Activated CD4-positive, alpha-beta T cell treated with anti-CD3 and anti-CD28 coated beads for 48 hours (primary cell): ENCODE measurements at places on chromosomes 16 and 17.

DNA sequence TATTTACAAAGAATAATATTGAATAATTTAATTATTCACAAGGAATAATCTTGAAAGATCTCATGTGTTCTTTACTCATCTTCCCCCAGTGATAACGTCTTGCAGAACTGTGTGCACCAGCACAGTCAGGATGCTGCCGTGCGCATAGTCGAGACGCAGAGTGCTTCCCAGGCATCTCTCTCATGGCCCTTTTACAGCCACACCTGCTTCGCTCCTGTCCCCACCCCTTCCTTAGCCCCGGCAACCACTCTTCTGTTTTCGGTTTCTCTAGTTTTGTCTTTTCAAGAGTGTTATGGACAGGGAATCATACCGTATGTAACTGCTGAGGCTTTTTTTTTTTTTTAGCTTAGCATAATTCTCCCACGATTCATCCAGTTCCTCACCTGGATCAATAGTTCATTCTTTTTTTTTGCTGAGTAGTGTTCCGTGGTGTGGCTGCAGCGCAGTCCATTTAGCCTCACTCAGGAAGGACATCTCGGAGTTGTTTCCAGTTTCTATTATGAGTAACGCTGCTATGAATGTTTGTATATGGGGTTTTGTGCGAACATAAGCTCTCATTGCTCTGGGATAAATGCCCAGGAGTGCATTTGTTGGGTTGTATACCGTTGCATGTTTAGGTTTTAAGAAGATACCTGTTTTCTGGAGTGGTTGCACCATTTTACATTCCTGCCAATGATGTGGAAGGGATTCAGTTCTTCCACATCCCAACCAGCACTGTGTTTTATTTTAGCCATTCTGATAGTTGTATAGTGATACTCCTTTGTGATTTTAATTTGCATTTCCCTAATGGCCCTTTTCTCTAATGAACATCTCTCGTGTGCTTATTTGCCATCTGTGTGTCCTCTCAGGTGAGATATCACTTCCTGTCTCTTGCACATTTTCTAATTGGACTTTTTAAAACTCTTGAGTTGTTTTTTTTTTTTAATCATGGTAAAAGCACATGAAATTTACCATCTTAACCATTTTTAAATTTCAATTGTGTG, 47.6 kb downstream of the SEC14L1 start:
- no peak for DNase-seq

DNA sequence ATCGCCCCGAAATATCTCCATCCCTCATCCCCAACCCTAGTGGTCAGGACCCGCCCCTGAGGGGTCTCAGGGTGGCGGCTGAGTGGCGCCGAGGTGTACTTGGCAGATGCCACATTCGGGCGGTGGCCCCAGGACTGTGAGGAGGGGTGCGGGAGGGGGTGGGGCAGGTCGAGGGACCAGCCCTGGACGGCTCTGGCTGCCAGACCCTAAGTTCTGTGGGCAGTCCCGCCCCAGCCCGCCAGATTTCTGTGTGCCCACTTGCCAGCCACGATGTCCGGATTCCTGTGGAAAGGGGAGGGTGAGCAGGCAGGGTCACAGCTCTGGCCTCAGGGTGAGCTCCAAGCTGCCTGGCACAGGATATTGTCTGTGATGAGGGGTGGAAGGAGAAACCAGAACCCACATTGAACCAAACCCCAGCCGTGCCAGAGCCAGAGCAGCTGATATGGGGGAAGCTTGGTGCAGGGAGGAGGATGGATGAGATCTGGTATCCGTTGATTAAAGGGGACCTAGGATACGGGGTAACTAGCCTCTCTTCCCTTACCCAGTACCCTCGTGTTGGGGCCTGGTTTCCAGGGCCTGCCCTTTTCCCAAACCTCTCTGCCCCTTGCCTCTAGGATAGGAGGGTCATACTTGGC, 1.1 kb upstream of the CHAD start:
- DNase-seq: no peak

DNA sequence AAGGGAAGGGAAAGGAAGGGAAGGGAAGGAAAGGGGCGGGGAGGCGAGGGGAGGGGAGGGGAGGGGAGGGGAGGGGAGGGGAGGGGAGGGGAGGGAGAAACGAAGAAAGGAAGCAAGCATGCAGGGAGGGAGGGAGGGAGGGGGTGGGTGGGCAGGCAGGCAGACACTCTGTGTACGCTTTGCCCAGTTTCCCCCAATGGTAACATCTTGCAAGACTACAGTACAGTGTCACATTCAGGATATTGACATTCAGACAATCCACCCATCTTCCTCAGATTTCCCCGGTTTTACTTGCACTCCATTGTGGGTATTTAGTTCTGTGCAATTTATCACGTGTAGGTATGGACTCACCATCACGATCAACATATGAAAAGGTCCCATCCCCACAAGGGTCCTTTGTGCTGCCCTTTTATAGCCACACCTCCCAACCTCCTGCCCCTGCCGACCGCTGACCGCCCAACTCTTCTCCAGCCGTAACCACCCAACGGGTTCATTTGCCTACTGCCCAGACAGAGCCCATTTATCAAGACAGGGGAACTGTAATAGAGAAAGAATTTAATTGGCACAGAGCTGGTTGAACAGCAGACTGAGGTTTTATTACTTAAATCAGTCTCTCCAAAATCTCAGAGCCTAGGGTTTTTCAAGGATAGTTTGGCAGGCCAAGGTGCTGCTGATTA, 91.4 kb upstream of the FA2H start:
- DNase-seq: no peak

DNA sequence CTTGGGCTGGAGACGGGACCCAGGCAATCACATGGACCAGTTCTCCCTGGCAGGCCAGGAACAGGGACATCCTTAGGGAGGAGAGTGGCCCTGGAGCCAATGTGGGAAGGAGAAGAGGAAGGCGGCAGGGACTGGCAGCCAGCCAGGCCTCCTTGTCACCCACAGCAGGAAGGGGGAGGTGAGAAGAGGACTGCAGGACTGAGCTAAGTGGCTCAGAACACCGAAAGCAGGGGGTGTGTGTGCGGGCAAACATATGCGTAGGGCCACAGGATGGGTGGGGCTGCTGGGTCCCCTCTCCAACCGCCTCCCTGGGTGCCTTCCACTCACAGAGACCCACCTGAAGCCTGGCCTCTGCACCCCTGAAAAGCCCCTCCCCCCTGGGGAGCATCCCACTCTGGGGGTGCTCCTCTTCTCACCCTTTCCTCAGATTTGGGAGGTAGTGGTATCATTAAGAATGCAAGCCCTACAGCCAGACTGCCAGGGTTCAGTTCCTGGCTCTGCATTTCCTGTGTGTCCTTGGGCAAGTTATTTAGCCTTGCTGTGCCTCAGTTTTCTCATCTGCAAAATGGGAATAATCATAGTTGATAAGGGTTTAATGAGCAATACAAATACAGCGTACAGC, 8.1 kb downstream of the PNMT start:
- peak; percentile 42 for DNase-seq

DNA sequence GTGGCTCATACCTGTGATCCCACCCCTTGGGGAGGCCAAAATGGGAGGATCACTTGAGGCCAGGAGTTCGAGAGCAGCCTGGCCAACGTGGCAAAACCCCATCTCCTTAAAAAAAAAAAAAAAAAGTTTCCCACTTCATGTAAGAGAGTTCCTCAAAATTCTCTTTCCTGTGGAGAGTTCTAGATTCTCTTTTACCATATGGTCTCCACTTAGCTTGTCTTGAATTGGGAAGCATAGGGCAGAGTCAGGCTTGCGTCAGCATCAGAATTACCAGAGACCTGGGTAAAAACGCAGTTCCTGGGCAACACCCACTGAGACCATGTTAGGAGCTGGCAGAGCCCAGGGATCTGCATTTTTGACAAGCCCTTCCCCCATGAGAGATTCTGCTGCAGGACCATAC, 158.4 kb downstream of the CCDC182 start:
- no peak for DNase-seq

DNA sequence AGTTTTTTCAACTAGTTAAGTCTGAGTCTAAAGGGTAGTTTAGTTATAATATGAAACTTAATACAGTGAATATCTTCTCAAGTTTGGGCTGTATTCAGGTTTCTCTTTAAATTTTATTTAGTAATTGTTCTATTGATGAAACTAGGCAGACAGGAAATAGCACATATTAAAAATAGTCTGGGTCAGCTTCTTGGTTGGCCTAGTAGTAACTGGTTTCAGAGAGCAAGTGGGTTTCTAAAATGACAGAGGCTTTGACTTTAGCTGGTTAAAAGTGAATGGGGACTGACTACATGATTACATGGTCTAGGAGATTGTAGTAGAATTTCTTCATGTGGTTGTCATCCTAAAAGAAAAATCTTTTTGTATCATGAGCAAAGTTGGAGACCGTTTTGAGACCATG, 46.8 kb downstream of the OMG start:
- DNase-seq: no peak

DNA sequence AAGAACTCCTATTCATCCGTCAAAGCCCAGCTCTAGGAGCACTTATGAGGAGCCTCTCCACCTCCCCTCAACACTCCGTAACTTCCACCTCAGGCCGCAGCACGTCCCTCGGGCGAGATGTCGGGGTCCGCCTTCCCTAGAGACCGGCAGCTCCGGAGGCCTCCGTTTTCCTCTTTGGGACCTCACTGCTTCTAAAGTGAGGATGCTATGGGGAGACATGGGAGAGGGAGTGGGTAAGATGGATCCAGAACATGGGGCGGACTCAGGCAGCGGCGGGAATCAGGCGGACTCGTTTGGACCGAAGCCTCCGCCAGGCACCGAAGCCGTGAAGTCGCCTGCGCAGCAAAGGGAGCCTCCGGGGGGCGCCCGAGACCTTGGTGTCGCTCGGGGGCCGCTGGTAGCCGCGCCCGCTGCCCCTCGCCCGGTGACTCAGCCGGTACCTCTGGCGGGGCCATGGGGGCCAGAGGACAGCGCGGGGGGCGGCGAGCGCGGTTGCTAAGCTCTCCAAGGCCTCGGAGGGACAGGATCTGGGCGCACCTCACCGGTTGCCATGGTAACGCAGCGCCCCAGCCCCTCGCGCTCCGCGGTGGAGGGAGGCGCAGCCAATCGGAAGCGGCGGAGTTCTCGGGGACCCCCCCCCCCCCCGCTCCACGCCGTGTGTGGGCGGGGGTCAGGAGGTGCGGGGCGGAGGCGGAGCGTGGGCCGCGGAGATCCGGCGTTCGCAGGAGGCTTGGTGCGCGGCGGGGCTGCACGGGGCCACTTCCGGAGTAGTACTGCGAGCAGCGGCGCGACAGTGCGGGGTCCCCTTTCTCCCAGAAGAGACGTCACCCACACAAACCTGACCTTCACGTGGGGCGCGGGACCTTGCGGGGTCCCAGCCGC, 1.3 kb upstream of the HIC1 start:
- DNase-seq: peak; percentile 86

- DNase-seq: no peak
Observed at GRCh38 chr17:19874256-19874655, 6.5 kb upstream of the ULK2 start.

DNA sequence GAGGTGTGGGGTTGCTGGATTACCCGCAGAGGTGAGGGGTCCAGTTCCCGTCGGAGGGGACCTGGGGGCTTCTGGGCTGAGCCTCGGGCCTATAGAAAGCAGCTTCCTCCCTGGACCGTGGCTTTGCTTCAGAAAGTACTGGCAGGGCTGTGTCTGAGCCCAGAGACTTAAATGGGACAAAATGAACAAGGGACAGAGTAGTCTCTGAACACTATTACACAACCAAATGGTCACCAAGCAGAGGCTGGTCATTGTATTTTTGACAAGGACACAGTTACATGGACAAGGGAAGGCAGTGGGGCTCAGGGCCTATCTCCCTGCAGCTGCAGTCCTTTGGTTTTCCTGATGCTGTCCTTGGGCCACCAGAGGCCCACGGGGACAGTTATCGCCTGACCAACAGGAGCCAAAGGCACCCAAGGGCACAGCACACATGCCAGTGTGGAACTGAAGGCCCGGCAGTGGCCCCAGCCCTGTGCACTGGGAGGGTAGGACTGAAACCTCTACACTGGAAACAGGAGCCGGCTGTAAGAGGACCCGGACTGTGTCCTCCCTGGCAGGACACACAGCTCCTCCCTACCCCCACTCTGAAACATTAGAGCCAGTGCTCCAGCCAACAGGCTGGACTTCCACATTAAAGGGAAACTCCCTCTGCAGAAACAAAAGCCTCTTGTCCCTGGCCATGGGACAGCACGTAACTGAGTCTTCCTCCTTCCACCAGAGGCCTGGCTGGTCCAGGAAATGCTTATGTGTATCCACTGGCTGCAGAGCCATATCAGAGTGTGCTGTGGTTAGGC, 26.0 kb upstream of the ERN1 start:
- no peak for DNase-seq

DNA sequence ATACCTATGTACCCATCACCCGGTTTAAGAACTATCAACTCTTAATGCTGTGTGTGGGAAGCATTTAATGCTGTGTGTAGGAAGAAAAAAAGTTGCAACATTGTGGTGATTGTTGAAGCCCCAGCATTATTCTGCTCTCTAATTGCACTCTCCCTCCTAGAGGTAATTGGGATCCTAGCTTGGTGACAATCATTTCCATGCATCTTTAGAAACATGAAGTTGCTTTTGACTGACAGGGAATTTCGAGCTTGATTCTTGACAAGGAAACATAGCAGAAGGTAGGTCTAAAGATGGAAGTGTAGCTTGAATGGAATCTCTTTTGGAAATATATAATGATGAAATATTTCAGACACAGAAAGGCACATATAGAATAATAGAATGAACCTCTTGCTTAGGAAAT, 27.3 kb downstream of the HEXIM2 start:
- no peak for DNase-seq

GRCh38 chr17:47956791-47957590, 692 bp downstream of the PRR15L start:
- DNase-seq: no peak

- DNase-seq: no peak
Observed at GRCh38 chr16:88903267-88903666, 36.8 kb upstream of the PABPN1L start.

- DNase-seq: no peak
Observed at GRCh38 chr17:71325886-71326285, 794.9 kb upstream of the SOX9 start.

GRCh38 chr16:55294129-55294528, 29.9 kb upstream of the IRX6 start:
- no peak for DNase-seq

- DNase-seq: peak; percentile 73
Observed at GRCh38 chr17:77542551-77543490, 402.1 kb downstream of the SEC14L1 start.

DNA sequence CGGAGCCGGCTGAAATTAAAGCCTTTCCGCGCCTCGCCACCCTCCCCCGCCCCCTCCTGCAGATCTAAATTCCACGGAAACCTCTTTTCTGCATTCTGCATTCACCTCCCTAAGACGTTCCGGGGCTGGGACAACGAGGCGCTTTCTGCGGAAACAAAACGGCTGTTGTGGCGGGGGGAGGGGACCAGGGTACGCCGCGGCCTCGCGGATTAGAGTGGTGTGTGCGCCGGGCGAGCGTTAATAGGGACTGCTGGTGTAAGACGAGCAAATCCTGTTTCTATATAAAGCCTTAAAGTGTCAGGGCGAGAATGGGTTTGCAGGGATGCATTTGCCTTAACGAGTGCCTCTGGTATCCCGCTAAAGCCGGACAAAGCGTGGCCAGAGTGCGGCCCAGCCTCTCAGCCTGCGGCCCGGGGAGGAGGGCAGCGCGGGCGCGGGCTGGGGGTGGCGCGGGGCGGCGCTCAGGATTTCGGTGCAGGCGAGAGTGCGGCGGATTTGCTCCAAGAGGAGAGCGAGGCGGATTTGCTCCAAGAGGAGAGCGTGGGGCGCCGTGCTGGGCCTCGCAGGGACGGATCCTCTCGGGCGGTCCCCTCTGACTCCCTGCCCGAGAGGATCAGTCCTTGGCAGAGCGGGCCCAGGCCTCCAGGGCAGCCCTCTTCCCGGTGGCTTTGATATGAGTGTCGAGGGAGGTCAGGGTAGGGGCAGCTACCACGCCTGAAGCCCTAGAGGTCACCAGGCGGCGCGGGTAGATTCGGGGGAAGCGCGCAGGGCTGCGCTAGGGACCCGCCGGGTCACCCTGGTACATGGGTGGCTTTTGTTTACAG, 5.1 kb downstream of the BAHCC1 start:
- peak; percentile 39 for DNase-seq
